ENCODE measurements at places on chromosomes 7 and 10. TPM values are rescaled to one million over a fixed set of nuclear protein-coding genes. Genes with fewer than 3 reads are reported as not detected.

GRCh38 chr7:20484356-20484755, 131.1 kb upstream of the ABCB5 start:
- no peaks in the 10 kb centered on the region for H3K27me3 ChIP-seq
- no peaks in the 10 kb centered on the region for H3K4me1 ChIP-seq
- no peak for DNase-seq
- H3K36me3 ChIP-seq = no peaks in the 10 kb centered on the region

DNA sequence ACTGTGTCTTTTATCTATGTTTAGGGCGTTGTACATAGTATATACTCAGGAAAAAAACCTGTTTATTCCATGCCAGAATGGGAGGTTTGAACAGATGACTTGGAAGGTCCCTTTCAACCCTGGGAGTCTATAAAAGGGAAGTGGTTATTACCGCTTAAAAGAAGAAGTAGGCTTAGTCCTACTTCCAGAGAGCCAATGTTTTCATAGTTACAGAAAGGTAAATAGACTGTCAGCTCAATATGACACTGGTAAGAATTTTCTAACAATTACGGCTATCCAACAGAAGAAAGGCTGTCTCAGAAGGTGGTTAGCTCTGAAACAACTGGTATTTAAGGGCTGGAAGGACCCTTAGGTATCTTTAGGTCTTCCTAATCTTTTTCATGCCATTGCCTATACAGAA, 1.1 kb upstream of the TFAM start:
- no peak for DNase-seq
- peaks cover 41% of the 10 kb centered on the region for H3K4me1 ChIP-seq
- peaks cover 33% of the 10 kb centered on the region for H3K36me3 ChIP-seq

- H3K4me3 ChIP-seq = no peak overlapping the region
- DNase-seq = no peak
- no peaks in the 10 kb centered on the region for H3K4me1 ChIP-seq
- H3K36me3 ChIP-seq = no peaks in the 10 kb centered on the region
- H3K27me3 ChIP-seq = no peaks in the 10 kb centered on the region
Measured at GRCh38 chr7:87046456-87046855, 13.0 kb downstream of the ELAPOR2 start.

GRCh38 chr10:22251751-22252223, 34.0 kb upstream of the EBLN1 start:
- DNase-seq = peak; percentile 61
- H3K4me1 ChIP-seq = peaks cover 27% of the 10 kb centered on the region
- H3K36me3 ChIP-seq = peaks cover 16% of the 10 kb centered on the region
- H3K27ac ChIP-seq = peak overlapping the region; percentile 100
- H3K27me3 ChIP-seq = no peaks in the 10 kb centered on the region

- H3K27ac ChIP-seq = no peak overlapping the region
- no peaks in the 10 kb centered on the region for H3K4me1 ChIP-seq
- no peak for DNase-seq
- no peaks in the 10 kb centered on the region for H3K27me3 ChIP-seq
Measured at GRCh38 chr7:80724249-80724871, 85.9 kb downstream of the CD36 start.

GRCh38 chr10:115826396-115826795, 446.6 kb downstream of the GFRA1 start:
- no peaks in the 10 kb centered on the region for H3K36me3 ChIP-seq
- H3K4me1 ChIP-seq = no peaks in the 10 kb centered on the region
- DNase-seq = no peak
- H3K27ac ChIP-seq = no peak overlapping the region

DNA sequence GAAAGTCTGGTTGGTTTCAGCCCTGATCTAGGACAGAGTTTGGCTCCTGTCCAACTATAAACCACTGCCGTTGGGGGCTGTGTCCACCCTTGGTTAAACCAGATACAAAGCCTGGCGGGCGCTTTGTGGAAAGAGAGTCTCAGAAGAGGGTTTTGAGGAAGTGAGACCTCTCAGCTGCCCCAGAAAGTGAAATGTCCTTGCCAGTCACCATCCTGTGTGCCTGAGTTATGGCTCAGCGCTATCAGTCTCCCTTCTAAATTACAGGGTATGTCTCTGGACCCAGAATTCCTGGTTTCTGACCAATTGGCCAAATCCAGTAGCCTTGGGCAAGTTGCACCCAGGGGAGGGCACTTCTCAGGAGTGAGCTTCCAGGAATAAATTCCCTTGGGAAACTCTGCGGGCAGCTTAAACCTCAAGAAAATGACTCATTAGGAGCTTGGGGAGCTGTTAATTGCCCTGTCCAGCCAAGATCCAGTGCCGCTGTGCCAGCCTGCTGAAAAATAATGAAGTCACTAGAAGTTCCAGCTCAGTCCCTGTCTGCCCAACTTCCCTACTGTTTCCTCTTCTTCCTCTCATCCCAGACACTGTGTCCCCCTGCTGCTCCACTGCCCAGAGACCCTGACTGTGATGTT, 66.7 kb upstream of the PDZD8 start:
- no peak overlapping the region for H3K4me3 ChIP-seq
- H3K36me3 ChIP-seq = no peaks in the 10 kb centered on the region
- H3K27ac ChIP-seq = no peak overlapping the region
- peaks cover 14% of the 10 kb centered on the region for H3K27me3 ChIP-seq

DNA sequence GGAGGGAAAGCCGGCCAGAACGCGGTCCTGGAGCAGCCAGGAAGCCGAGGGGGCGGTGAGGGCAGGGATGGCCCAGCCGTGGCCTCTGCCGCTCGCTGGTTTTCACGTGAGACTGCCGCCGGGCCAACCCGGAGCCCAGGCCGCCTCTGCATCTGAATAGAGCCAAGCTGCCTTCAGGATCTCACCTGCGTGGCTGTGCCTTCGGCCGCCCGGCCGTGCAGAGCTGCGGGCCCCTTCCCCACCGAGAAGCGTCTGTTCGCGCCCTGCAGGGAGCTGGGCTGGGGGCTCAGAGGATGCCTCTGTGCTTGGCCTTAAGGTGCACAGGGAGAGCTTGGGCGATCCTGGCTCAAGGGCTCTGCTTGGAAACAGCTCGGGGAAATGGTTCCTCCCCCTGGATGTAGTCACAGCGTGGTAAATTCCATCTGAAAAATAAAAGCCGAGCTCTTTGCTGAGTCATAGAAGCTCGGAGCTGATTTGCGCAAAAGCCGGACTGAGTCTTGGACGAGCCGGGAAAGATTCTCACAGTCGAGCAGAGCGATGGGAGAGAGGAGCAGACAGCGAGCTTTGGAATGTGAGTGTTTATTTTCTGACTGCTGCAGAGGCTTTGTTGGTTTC, at the start of gene JAKMIP3:
Gene JAKMIP3 (plus strand): TSS at position 456 of the 615 bp plus-strand sequence. CDS start 38,863 bp downstream, outside the sequence.
- DNase-seq = no peak
- peaks cover 10% of the 10 kb centered on the region for H3K27me3 ChIP-seq

DNA sequence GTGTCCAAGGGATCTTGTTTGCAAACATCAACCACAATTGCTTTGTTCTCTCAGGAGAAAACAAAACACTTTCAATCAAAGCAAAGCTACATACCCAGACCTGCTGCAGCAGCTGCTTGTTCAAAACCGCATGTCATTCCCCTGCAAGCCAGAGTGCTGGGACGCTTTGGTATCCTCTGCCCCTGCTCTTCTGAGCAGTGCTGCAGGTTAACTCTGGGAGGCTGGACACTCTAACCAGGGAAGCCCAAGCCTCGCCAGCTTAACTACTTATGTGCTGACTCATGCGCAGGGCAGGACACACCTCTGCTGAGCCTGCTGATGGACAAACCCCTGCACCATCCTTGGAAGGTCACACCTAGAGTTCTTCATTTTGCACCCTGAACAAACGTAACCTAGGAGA, 28.2 kb upstream of the ASAH2 start:
- H3K27me3 ChIP-seq = peaks cover 22% of the 10 kb centered on the region
- no peak overlapping the region for H3K27ac ChIP-seq
- H3K4me3 ChIP-seq = no peak overlapping the region

DNA sequence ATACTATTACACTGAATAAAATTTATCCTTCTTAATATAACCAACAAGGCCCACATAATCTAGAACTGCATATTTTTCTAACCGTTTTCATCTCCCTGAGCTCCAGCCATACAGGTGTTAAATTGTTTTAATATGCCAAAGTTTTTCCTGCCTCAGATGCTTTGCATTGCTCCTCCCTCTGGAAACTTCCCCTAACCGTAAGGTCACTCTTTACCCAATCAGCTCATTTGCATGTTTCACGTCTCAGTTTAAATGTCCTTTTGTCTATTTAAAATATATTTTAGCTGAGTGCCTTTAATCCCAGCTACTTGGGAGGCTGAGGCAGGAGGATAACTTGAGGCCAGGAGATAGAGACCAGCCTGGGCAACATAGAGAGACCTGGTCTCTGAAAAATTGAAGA, 228.5 kb downstream of the ADK start:
- DNase-seq = no peak
- H3K27me3 ChIP-seq = no peaks in the 10 kb centered on the region
- H3K27ac ChIP-seq = no peak overlapping the region
- no peak overlapping the region for H3K4me3 ChIP-seq
- peaks cover 43% of the 10 kb centered on the region for H3K4me1 ChIP-seq
- H3K36me3 ChIP-seq = peaks cover 18% of the 10 kb centered on the region

DNA sequence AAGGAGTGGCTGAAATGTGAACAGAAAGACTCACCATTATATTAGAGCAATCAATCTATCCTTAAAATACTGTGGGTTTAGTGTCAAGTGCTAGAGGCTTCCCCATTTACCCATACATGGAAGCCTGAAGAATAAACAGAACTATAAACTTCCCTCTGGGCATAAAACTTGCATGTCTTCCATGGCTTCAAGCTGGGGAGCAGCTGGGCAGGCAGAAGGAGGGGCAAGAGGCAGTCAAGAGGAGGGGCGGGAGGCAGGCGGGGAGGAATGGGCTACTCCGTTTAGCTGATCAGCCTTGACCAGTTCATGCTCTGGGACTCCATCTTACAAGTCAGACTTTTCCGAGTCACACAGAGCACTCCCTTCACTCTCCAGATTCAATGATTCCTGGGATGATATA, 3.5 kb upstream of the PRSS1 start:
- H3K4me3 ChIP-seq = no peak overlapping the region
- H3K36me3 ChIP-seq = no peaks in the 10 kb centered on the region
- no peak overlapping the region for H3K27ac ChIP-seq
- peaks cover 12% of the 10 kb centered on the region for H3K4me1 ChIP-seq
- DNase-seq = no peak

DNA sequence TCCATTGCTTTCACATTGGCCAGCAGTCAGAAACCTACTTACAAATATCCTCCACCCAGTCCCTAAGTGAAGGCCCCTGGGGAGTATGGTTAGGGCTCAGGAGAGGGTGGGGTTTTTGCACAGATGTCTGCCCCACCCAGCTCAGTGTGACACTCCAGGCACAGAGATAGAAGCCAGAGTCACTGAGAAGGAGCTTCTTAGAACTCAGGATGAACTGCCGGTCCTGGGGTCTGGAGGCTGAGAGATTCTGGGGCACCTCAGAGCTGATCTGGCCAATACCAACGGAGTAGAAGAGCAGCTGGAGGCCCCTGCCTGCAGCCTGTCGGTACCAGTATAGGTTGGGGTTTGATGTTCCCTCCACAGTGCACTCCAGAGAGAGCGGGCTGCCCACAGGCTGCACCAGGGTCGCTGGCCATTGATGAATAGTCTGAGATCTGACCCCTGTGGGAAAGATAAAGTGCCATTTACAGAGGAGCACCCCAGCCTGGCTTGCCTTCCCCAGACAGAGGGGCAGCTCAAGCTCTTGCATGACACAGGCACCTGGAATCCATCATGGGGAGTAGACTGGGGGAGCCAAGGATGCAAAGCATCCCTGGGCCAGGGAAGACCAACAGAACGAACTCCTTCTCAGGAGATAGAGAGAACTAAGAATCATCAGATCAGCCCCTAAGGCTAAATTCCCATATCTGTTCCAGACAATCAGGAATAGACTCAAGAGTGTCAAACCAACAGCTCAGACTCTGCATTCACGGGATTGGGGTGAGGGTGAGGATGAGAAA, 41.9 kb downstream of the PRSS2 start:
- peak overlapping the region; percentile 98 for H3K27ac ChIP-seq
- H3K4me3 ChIP-seq = peak overlapping the region; percentile 71
- H3K36me3 ChIP-seq = peaks cover 3% of the 10 kb centered on the region
- DNase-seq = no peak

GRCh38 chr7:25454562-25455041, 226.3 kb upstream of the NPVF start:
- no peak overlapping the region for H3K4me3 ChIP-seq
- H3K4me1 ChIP-seq = no peaks in the 10 kb centered on the region
- DNase-seq = no peak
- peaks cover 1% of the 10 kb centered on the region for H3K27me3 ChIP-seq
- H3K27ac ChIP-seq = no peak overlapping the region
- H3K36me3 ChIP-seq = no peaks in the 10 kb centered on the region

The NPFFR1 gene
- not detected for total RNA-seq

The TMEM236 gene
- total RNA-seq = 0.09 TPM

The AKR1C2 gene
- total RNA-seq = not detected

The BPGM gene
- 10.1 TPM for total RNA-seq

The CDK6 gene
- total RNA-seq = 26.1 TPM

The CFAP58 gene
- not detected for total RNA-seq

The SH2D4B gene
- 0.07 TPM for total RNA-seq

The PON1 gene
- total RNA-seq = not detected

The CUBN gene
- total RNA-seq = 2.5 TPM

The HPS6 gene
- total RNA-seq = 23.0 TPM

Measured in activated B cell treated with CpG ODN at 0.5 μM for 24 hours (primary cell).